Stimulated activated CD4-positive, alpha-beta T cell treated with anti-CD3 and anti-CD28 coated beads, Interleukin-1b, Interleukin-23, amount 100 ng/mL, for 4 hours (primary cell): ENCODE measurements at places on chromosomes 4 and X.

- DNase-seq: no peak
Measured at GRCh38 chr4:70704931-70705182, 16.5 kb downstream of the UTP3 start.

GRCh38 chrX:30414144-30414543 is 105.0 kb upstream of the NR0B1 start:
- DNase-seq: no peak

GRCh38 chr4:83605744-83606172 is 69.8 kb downstream of the GPAT3 start:
- no peak for DNase-seq

- no peak for DNase-seq
Measured at GRCh38 chr4:30825008-30825770, 105.0 kb downstream of the PCDH7 start.

- no peak for DNase-seq
Measured at GRCh38 chr4:174211622-174212044, 71.8 kb downstream of the FBXO8 start.

DNA sequence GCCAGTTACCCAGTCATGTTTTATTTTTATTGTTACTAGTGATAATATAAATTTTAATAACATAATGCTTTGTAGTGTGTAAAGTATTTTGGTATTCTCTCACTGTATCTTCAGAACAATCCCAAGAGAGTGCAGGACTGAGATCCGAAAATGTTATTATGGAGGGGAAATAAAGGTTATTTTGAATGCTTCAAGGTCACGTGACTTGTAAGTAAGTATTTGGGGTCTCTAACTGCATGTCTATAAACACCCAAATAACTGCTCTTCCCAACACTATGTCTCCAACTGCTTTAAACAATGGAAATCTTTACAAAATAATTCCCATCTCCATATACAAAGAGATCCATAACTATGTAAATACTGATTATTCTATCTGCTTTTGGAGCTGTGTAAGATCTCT is 302.2 kb downstream of the LDB2 start:
- DNase-seq: no peak

DNA sequence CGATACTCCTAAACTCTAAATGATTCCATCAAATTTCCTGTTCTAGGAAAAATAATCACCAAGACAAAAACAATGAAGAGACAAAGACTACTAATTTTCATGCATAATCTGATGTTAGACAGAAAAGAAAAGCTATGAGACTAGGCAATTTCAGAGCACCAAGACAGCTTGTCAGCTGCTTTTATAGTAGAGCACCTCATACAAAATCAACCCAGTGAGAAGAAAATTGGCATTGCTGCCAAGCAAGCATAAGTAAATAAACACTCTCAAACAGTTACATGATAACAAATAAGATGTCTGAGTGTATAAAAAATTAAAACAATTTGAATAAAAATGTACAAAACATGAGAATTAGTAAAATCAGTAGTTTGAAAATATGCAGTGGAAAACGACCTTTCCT is 1544.6 kb downstream of the C4orf33 start:
- no peak for DNase-seq

- DNase-seq: no peak
Measured at GRCh38 chrX:20140420-20140819, 1.2 kb downstream of the EIF1AX start.

- DNase-seq: no peak
Measured at GRCh38 chr4:184442314-184442635, 32.1 kb downstream of the IRF2 start.

DNA sequence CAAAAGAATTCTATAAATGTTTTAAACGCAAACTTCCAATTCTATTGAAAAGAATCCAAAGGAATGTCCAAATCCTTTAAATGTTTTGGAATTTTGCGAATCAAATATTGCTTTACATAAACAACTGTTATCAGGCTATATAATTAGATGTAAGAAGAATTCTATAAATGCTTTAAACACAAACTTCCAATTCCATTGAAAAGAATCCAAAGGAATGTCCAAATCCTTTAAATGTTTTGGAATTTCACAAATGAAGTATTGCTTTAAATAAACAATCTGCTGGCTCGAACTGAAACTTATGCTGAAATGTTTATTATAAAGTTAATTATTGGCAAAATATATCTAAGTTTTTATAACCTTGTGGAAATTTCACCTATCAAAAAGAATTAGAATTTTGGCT is 16.1 kb downstream of the DAPP1 start:
- DNase-seq: no peak

- no peak for DNase-seq
Measured at GRCh38 chr4:32196950-32197688, 1477.0 kb downstream of the PCDH7 start.

DNA sequence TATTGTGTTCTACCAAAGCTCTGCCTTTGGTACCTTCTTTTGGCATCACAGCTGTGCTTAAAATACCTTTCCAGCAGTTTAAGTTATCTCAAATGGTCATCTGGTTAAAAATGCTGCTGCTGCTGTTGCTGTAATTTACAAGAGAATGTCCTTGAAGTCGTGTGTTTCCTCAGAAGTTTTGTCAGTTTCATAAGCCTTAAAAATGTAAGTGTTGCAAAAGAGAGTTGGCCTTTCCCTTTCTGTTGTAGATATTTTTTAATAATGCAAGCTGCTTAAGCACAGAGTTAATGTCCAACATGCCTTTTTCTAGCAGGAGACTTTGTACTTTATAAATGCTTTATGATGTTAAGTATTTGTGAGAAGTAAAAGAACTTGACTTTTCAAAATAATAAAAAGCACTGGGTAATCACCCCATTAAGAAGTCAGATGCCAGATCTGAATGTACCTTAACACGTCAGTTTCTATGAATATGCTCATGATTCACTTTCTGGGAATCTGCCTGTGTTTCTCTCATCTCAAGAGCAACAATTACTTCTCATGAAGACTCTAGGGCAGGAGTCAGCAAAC is 35.3 kb upstream of the TENM3 start:
- DNase-seq: no peak

GRCh38 chr4:67141586-67141985 is 403.7 kb downstream of the CENPC start:
- no peak for DNase-seq

GRCh38 chr4:186727169-186727976 is 3.7 kb upstream of the FAT1 start:
- DNase-seq: no peak

GRCh38 chr4:24519649-24520048 is 64.7 kb downstream of the DHX15 start:
- no peak for DNase-seq

GRCh38 chrX:46408553-46409407 is 136.4 kb downstream of the ZNF674 start:
- peak; percentile 63 for DNase-seq

DNA sequence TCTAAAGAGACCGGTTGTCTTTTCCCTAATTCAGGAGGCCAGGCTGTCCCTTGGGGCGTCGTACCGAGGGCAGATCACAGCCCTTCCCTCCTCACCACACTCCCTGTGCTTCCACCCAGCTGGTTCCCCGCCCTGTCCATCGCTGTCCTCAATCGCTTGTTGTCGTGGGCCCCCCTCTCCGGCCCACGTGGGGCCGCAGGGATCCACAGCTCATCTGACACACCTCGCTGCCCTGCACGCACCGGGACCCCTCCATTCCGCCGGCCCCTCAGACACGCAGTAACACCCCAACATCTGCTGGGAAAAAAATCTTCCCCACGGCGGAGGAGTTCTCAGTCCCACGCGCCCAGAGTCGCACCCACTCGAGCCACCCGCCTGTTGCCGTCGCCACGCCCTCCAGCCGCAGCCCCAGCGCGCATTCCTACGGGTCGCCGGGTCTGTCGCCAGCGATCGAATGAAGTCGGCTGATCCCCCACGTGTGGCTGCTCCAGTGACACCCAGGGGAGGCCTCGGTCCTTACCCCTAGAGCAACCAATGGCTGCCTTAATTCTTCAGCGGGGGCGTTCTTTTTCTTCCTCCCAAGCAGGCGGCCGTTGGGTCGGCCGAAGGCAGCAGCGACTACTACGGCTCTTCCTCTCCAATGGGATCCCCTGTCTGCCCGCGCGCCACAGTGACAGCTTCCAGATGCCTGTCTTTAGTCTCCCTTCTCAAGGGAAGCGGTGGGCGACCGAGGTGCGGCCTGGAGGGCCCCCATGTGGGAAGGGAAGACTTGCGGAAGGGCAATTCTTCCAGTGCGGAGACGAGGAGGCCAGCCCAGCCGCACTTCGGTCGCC is 893 bp upstream of the SEPTIN11 start:
- peak; percentile 32 for DNase-seq

GRCh38 chrX:101206471-101206870 is 13.1 kb upstream of the DRP2 start:
- no peak for DNase-seq

GRCh38 chr4:182147391-182147790 is 95.8 kb upstream of the TENM3 start:
- DNase-seq: no peak

DNA sequence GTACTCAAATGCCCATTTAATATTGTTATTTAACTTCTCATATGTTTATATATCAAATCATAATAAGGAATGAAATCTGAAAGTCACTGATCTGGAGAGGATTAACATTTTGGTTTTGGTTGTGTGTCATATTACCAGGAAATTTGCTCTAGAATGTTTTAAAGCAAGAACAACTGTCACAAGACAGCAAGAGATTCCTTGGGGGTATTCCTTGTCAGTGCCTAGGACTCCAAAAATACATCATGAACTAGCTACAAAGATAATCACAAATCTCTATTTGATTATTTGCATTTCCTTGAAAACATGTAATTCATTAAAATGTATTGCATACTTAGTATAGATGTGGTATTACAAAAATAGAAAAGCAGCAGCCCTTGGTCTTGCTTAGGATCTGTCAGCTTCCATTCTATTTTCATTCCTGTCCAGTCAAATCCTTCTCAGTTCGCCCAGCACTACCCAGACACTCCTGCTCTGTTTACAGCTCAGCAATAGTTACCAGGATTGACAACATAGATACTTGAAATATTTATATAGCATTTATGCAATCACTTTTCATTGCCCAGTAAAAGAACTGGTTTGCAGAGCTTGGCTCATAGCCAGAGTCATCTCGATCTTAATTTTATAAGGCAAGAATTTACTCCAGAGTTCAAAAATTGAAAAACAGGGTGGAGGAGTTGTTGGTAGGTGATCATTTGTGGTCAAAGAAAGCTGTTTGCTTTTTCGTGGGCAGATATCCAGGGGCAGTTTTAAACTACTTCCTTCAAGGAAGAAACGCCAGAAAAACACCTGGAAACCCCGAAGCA is 9.2 kb upstream of the BMP3 start:
- DNase-seq: no peak

- DNase-seq: no peak
Measured at GRCh38 chr4:114813961-114814360, 215.4 kb downstream of the UGT8 start.

DNA sequence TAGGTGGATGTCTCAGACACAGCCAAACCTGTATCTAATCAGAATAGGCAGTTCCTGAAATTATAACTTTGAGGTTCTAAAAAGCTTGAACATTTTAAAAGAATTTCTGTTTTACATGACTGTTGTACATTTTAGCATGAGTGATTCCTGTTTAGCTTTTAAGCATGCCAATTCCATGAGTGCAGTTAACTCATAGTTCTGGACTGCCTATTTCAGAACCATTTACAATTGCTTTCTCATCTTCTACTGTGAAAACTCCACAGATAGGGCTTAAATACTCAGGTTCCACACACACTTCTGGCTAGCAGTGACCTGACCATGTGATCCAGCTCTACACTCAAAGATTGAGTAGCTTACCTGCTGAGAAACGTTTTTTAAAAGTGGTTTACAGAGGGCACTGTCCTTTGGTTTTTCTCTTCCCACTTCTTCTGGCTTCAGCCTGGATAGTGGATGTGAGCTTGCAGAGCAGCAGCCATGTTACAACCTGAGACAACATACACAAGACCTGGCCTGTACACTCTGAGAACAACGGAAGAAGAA is 280.8 kb downstream of the ANKRD50 start:
- no peak for DNase-seq

- DNase-seq: no peak
Measured at GRCh38 chr4:120760047-120760446, 162.5 kb downstream of the PRDM5 start.

DNA sequence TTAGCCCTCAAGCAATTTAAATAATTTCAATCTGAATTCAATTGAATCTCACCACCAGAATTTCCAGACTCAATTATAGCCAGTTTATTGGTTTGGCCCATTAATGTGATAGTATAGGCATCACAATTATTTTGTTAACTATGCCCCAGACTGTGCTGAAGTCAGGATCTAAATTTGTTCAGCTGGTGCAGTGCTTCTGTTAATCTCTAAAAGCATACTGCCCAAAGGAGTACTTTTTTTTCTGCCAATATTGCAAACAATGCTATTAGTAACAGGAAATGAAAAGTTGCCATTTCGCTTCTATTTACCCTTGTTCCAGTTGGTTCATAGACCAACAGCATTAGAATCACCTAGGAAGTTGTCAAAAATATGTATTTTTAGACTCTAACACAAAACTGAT is 171.0 kb downstream of the GPM6A start:
- no peak for DNase-seq

GRCh38 chr4:41957634-41958033 is 22.4 kb downstream of the TMEM33 start:
- no peak for DNase-seq

DNA sequence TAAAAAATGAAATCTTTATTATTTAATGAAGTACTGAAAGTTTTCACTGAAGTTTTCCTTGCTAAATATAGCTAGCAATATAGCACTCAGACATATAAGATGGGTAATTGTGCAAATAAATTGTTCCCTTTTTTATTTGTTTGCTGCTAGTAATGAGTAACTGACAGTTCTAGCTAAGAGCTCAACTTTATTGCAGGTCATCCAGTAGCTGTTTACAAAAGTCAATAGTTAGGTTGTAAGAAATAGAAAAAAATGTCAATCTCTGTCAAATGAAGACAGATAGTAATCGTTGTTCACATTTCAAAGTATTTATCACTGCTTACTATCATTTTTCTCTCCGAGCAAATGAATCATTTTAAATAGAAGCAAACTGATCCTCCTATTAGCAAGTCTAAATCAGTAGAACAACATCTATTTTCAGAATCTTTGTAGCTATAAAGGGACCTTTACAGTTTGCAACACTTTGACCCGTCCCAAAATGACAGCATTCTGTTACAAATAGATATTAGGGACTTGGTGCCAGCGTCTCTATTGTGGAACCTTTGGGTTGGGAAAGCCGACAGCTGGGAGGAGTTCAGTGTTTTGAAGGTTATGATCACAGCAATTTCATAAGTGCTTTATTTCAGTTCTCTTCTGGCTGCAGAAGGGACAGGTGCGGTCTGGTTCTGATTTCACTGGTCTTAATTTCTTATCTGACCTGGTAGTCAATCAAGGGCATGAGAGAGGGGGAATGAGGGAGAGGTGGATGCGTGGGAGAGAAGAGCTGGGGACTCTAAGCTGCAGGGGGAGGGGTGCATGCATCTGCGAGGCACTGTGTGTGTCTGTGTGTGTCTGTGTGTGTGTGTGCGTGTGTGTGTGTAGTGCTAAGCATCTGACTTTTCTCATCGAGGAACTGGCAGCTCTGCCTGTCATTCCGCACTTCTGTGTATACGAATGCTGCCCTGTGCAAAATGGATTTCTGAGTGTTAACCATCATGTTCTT is 227.9 kb upstream of the PITX2 start:
- no peak for DNase-seq
